Activated T-helper 2 cell treated with anti-CD3 and anti-CD28 coated beads, Interferon-gamma antibody, Interleukin-2, Interleukin-4, amounts not matched to agents 10 μg/mL and 5 μg/mL and 100 μg/mL, durations not matched to agents 14 hours and 24 hours and 36 hours (primary cell): ENCODE measurements at places on chromosomes 12 and 14.

DNA sequence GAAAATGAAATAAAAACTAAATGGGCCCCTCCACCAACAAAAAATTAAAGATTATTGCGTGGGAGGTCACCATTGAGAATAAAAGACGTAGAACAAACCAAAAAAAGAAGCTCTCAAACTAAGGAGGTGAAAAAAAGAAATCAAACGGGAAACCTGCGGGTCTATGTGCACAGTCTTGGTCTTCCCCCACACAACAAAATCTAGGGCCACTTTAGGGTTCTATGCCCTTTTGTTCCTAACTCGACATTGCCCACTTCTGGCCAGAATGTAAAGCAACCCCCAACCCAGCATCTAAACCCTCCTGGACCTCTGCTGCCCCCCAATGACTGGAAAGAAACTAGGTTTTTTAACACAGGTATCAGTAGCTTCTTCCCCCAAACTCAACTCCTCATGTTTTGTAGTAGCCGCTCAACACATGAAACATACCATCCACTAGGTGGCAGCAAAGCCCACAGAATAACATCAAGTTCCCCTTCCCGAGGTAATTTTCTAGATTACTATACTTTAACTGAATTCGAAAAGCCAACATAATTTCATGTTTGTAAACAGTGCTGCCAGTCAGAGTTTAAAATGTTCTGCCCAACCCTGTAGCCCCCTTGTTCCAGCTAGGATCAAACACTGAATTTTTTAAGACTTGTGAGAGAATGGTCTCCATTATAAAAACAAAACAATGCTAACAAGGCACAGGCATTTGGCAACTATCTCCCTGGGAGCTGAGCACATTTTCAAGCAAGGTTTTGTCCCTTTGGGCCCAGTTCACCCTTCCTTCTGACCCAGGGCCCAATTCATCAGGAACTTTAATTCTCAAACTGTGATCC is 18.7 kb downstream of the DAD1 start:
- H3K27ac ChIP-seq, result peak overlapping the region; percentile 96
- DNase-seq, result peak; percentile 87
- H3K4me3 ChIP-seq, result peak overlapping the region; percentile 89
- peaks cover 72% of the 10 kb centered on the region for H3K36me3 ChIP-seq
- H3K4me1 ChIP-seq, result peaks cover 70% of the 10 kb centered on the region

GRCh38 chr14:27427796-27428195 is 830.0 kb upstream of the NOVA1 start:
- no peaks in the 10 kb centered on the region for H3K27me3 ChIP-seq
- H3K4me3 ChIP-seq, result no peak overlapping the region
- no peaks in the 10 kb centered on the region for H3K4me1 ChIP-seq
- DNase-seq, result no peak
- no peaks in the 10 kb centered on the region for H3K36me3 ChIP-seq

DNA sequence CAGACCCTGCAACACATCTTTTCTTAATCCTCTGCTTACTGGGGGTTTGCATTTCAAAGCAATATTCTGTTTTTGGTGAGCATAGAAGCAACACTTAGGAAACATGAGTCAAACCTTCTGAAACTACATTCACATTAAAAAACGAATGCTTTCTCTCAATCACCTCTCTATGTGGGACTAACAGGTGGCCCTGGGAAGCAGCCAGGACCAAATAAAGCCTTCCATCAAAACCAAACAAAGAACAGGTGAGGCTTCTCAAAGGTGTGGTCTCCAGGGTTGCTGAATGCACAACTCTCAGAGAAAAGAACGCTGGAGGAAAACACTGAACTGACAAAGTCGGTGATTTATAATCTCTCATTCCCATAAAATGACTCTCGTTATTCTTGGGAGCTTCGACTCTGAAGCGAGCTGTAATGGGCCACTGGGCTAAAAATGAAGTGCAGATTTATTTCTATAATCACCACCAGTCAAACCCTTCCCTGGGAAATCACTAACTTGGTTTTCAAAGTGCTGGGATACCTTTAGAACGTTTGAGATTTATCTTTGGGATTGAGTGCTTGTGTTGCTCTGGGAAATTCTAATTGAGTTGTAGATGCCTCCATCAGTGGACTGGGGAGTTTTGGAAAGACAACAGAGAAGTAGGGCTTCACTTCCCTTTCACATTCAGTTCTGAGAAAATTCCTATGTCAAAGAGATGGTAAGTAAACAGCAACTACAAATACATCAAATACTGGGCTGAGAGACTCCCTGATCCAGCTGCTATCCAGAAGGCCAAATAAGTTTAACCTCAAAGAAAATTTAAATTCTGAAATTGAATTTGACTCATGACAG is 262.0 kb upstream of the TMPO start:
- no peak for DNase-seq
- H3K4me1 ChIP-seq, result no peaks in the 10 kb centered on the region
- no peak overlapping the region for H3K4me3 ChIP-seq
- no peak overlapping the region for H3K27ac ChIP-seq
- H3K27me3 ChIP-seq, result no peaks in the 10 kb centered on the region

DNA sequence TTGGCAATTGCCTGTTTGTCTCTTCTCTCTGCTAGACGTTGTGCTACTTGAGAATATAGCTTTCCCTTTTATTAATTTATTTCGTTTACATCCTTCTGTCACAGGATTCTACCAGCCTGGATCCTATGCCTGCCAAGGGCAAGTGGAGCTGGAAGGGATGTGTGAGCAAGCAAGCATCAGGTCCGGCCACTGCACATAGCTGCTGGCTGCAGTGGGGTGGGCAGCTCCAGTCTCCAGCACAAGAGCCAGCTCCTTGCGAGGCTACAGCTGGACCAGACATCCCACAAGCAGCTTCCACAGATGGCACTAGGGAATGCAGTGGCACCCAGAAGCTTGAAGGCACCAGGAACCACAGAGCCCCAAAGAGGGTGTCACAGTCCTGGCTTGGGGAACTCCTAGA is 225.0 kb downstream of the KCNC2 start:
- H3K36me3 ChIP-seq, result no peaks in the 10 kb centered on the region
- no peaks in the 10 kb centered on the region for H3K4me1 ChIP-seq
- H3K27ac ChIP-seq, result no peak overlapping the region
- H3K27me3 ChIP-seq, result no peaks in the 10 kb centered on the region
- H3K4me3 ChIP-seq, result no peak overlapping the region

GRCh38 chr14:61334197-61334701 is 12.9 kb downstream of the PRKCH start:
- H3K4me1 ChIP-seq, result peaks cover 76% of the 10 kb centered on the region
- DNase-seq, result no peak
- peak overlapping the region; percentile 77 for H3K4me3 ChIP-seq
- peak overlapping the region; percentile 90 for H3K27ac ChIP-seq
- no peaks in the 10 kb centered on the region for H3K27me3 ChIP-seq
- peaks cover 10% of the 10 kb centered on the region for H3K36me3 ChIP-seq

- peaks cover 13% of the 10 kb centered on the region for H3K4me1 ChIP-seq
- no peak for DNase-seq
- no peak overlapping the region for H3K4me3 ChIP-seq
- peaks cover 28% of the 10 kb centered on the region for H3K27me3 ChIP-seq
Observed at GRCh38 chr12:58416236-58416635, 474.9 kb downstream of the ATP23 start.

DNA sequence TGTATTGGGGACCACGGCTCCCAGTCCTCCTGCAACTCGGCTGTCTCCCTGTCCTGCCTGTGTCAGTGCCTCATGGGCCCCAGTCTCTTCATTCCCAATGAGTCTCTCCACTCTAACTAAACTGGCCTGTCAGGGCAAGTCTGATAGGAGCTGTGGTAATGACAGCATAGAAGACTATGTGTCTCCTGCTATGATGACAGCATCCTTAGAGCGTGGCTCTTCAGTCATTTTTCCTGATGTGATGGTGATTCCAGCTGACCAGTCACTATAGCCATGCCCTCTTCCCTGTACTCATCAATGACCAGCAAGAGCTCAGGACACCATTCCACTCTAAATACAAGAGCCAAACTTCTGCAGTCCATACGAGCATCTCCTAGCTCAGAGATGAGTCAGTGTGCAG is 339.8 kb downstream of the PCNX1 start:
- peak overlapping the region; percentile 66 for H3K27ac ChIP-seq
- H3K36me3 ChIP-seq, result peaks cover 28% of the 10 kb centered on the region
- no peaks in the 10 kb centered on the region for H3K27me3 ChIP-seq
- no peak overlapping the region for H3K4me3 ChIP-seq
- H3K4me1 ChIP-seq, result peaks cover 51% of the 10 kb centered on the region
- no peak for DNase-seq

DNA sequence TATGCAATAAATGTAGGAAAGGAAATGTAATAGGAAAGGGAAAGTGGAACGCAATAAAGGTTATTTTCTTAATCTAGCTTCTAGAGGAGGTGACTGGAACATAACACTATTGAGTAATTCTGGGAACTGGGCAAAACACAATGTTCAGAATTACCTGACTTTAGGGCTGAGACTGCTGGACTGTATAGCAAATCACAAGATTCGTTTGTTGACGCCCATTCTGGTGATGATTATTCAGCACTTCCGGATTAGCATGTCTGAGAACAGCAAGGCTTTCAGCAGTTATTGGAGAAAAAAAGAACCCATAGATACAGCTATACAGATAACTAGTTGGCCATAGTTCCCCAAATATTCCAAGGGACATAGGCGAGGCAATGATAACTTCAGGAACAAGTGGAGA is 2.3 kb upstream of the KLRD1 start:
- H3K36me3 ChIP-seq, result peaks cover 14% of the 10 kb centered on the region
- no peak overlapping the region for H3K27ac ChIP-seq
- DNase-seq, result no peak
- H3K27me3 ChIP-seq, result peaks cover 10% of the 10 kb centered on the region

GRCh38 chr12:104547235-104547634 is 90.5 kb downstream of the CHST11 start:
- H3K27me3 ChIP-seq, result no peaks in the 10 kb centered on the region
- no peak overlapping the region for H3K4me3 ChIP-seq
- peaks cover 29% of the 10 kb centered on the region for H3K4me1 ChIP-seq
- H3K36me3 ChIP-seq, result peaks cover 49% of the 10 kb centered on the region

DNA sequence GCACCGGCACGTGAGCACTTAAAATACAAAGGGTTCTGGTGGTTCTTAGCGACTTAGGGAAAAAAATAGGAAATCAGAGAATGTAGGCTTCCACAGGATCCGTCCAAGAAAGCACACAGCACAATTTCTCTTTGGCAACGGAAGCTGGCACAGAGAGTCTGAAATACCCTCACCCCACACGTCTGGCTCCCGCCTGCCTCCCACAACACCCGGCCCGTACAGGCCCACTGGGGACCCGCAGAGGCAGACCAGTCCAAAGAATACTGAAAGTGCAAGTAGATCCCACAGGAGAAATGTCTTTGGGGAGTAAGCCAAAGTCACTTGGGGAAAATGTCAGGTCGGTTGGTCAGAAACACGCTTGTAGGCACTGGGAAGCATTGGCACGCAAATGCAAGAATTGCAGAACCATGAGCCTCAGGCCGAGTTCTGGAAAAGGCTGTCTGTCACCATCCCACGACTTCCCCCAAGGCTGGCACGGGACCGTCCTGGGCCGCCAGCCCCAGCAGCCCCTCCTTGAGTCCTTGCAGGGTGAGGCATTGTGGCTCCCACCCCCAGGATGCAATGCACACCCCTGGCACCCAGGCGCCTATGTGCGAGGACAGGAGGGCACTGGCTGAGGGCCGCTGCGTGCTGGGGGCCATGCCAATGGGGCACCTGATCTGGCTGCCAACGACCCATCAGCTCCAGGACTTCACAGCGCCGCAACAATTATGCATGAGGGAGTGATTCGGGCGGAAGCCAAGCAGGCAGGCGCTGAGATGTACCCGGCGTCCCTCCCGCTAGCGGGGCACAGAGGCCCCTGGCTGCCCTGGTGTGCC is 29.7 kb downstream of the CHGA start:
- peaks cover 10% of the 10 kb centered on the region for H3K36me3 ChIP-seq
- no peak overlapping the region for H3K27ac ChIP-seq
- H3K4me1 ChIP-seq, result peaks cover 3% of the 10 kb centered on the region
- no peak for DNase-seq
- H3K4me3 ChIP-seq, result no peak overlapping the region

DNA sequence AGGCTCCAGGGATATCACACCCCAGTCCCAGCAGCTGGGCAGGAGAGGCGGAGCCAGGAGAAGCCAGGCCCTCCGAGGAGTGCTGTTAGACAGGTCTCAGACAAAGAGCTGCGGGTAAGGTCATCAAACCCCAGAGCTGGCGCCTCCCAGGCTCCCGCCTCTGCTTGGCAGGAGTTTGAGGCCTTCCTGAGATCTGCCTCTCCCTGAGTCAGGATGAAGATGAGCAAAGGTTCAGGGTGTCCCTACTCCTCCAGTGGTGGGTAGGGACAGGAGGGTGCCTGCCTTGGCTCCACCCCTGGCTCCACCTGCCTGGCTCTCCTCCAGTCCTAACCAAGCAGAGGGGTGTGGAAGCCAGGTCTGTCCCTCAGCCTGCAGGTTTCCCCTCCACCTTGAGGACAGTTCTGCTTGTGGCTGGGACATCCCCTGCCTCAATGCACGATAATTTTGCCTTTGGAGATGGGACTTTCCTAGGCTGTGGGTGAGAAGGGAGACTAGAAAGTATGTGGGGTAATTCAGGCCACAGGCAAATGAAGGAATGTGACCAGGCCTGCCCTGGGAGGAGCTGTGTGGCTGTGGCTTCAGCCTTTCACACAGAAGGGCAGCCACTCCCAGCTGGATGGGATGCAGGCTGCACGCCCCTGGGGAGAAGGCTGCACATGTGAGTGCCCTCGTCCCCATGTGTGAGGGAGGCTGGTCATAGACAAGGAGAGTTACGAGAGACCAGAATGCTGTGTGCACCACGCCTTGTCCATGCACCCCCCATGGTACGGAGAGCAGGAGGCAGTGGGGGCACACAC is 2.2 kb downstream of the PLEKHG6 start:
- H3K27ac ChIP-seq, result no peak overlapping the region
- H3K27me3 ChIP-seq, result peaks cover 25% of the 10 kb centered on the region
- no peak for DNase-seq
- peaks cover 5% of the 10 kb centered on the region for H3K4me1 ChIP-seq
- H3K36me3 ChIP-seq, result no peaks in the 10 kb centered on the region

DNA sequence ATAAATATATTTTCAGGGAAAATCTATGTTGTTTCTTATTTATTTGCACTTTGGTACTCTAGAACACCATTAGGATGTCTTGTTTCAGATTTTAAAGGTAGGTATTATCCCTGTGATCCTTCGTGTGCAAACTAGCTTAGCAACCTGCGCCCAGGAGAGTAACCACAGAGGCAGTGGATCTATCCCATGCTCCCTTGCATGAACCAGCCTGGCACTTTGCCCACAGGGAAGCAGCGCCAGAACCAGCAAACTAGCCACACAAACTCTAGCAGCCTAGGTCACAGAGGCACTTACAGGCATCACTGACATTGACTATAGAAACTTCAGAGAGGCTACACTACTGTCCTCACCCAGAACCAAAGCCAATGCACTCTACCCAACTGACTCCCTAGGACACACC is 76.1 kb downstream of the TSHR start:
- no peak for DNase-seq
- no peaks in the 10 kb centered on the region for H3K36me3 ChIP-seq
- H3K4me1 ChIP-seq, result no peaks in the 10 kb centered on the region
- no peak overlapping the region for H3K27ac ChIP-seq

GRCh38 chr14:49036266-49036665 is 549.9 kb downstream of the RPS29 start:
- H3K4me3 ChIP-seq, result no peak overlapping the region
- no peaks in the 10 kb centered on the region for H3K4me1 ChIP-seq
- H3K27ac ChIP-seq, result no peak overlapping the region
- DNase-seq, result no peak
- H3K36me3 ChIP-seq, result no peaks in the 10 kb centered on the region

GRCh38 chr12:108016022-108016564 is 113.0 kb upstream of the WSCD2 start:
- no peak for DNase-seq
- H3K27me3 ChIP-seq, result no peaks in the 10 kb centered on the region
- H3K4me1 ChIP-seq, result no peaks in the 10 kb centered on the region
- H3K27ac ChIP-seq, result no peak overlapping the region
- no peak overlapping the region for H3K4me3 ChIP-seq
